ENCODE measurements at places on chromosomes 12 and 14.

DNA sequence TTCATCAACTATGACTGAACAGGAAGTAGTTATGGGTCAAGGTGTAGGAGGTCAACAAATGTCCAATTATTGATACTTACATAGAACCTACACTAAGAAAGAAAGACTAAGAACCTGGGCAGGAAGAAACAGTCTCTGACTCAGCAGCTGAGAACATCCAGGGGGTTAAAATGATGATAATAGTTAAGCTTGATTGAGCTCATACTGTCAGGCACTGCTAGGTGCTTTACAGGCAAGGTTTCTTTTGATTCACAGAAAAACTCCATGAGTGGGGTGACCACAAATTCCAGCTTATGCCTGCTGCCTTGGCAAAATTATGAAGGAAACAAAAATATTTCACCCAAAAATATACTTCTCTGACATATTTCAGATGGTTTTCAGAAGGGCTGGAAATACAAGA is 75.0 kb downstream of the ACADS start:
- DNase-seq: no peak

- no peak for DNase-seq
Observed at GRCh38 chr14:104550340-104550860, 29.2 kb upstream of the C14orf180 start.

- no peak for DNase-seq
Observed at GRCh38 chr12:90965204-90965603, 10.2 kb upstream of the CCER1 start.

GRCh38 chr12:132141976-132142678 is 2.0 kb downstream of the DDX51 start:
- DNase-seq: no peak

- DNase-seq: no peak
Observed at GRCh38 chr14:88029500-88029899, 24.6 kb downstream of the GPR65 start.

DNA sequence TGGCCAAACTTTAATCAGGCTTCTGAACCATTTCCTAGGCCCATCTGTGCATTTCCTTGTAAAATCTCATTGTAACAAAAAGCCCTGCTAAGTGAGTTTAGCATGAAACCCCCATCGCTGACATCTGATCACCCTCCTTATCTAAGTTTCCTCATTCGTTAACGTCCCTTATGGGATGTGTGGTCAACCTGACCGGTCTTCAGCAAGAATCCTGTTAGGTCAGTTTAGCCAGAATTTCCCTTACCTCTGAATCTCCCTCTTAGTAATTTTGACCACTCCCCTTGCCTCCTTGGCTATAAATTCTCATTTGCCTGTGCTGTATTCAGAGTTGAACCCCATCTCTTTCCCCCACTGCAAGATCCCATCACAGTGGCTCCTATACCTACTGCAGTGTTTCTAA is 239.3 kb downstream of the RMST start:
- no peak for DNase-seq

- no peak for DNase-seq
Observed at GRCh38 chr14:101251812-101252442, 309.4 kb upstream of the DIO3 start.

DNA sequence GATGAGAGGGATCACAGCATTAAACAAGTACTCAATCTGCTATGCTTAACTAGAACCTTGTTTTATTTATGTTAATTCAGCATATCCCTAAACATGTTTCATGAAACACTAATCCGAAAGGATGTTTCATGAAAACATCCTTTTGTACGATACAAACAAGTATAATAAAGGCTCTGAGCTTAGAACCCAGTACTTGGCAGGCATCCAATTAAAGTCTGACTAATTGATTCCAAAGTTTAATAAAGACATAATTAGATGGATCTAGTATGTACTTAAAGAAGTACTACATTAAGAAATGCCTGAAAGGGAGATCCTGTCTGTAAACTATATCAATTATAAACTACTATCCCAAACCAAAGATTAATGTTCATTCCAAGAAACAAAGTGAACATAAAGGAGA is 51.8 kb downstream of the SCAF11 start:
- DNase-seq: no peak

DNA sequence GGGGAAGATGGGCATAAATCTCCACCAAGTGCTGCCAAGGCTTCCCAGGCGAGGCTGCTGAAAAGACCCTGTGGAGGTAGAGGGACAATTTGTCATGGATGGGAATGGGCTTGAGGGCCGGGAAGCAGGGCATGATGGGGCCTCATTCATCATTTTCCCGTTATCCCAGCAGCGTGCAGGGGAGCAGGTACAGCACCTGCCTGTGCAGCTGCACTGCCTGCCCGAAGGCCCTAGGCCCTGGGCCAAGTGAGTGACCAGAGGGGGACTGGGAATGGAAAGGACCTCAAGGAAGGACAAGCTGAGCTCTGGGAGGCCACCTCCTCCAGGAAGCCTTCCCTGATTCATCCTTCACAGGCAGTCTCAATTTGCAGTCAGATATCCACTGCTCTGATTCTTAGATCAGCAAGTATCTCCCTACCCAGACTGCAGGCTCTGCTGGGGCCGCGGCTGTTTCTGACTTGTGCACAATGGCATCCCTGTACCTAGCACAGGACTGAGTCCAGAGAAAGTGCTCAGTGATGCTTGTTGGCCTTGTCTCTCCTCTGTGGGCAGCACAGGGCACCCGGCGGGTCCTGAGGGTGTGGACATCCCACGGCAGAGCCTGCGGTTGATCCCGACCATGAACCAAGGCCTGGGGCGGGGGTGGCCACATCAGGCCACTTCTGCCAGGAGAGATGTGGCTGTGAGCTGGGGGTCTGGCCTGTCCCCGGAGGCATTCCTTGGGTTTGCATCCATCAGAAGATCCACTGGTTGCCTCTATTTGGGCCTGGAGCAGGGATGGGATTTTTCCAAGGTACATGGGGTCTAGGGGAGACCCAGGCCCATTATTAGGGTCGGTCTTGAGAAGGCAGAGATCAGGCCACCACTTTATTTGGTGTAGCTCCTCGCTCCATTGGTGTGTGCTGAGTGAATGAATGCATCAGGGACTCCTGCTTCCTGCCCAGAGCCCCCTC is 167.3 kb upstream of the RTL1 start:
- DNase-seq: no peak

- DNase-seq: no peak
Observed at GRCh38 chr12:108484431-108484830, 30.6 kb upstream of the FICD start.

DNA sequence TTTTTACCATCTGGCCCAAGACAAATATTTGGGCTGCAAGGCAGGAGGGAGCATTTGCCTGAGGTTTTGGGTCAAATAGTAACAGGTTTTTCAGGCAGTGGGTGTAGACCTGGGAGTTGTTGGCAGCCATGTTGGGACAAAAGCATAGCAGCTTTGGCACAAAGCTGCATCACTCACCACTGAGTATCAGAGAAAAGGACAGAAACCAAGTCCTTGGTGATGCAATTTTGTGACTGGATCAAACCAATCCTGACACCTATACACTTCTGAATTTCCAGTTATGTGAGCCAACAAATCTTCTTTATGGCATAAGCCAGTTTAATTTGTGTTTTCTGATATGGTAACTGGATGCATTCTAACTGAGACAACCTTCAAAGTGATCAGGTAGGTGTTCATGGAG is 144.8 kb upstream of the KRR1 start:
- DNase-seq: no peak

DNA sequence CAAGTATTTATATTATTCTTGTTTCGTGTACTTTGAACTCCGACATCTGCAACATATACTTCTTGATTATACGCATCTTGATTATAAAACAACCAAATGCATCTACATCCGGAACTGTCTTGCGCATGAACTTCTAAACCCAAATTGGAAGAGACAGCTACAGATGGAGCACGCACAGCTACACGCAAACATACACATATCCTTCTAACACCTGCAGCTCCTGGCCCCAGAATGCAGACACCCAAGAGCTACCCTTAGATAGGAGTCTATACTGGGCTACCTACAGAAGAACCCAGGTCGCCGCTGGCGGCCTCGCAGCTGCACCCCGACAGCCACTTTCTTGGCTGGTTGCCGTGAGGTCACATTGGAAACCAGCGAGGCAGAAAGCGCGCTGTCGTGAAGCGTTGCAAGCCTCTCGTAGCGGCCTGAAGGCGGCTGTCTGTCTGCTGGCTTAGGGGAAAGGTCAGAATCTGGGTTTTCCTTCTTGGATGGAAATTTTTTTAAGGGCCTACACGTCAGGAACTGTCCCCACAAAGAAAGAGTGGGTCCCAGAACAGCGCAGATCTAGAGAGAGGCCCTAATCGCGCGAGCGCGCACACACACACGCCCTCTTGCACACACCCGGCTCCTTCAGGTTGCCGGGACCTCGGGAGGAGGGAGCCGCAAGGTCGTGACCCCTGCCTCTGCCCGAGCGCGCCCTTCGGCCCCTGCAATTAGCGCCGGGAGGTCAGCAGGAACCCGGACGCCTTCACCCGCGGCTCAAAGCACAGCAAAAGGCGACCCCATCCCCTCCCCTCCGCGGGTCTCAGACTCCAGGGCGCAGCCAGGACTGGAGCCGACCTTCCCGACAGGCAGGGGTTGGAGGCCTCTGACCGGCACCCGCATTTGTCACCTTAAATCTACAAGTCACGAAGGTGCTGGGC is 17.0 kb downstream of the TBX3 start:
- no peak for DNase-seq

GRCh38 chr14:88592031-88592430 is 29.2 kb downstream of the ZC3H14 start:
- DNase-seq: no peak

- DNase-seq: no peak
Observed at GRCh38 chr12:11895421-11896078, 175.2 kb upstream of the BCL2L14 start.

All from NCI-H2081 treated with DMSO at 0.1 percent for 48 hours (cell line).